Activated T-cell treated with anti-CD3 and anti-CD28 coated beads, Interleukin-2, amount 50 U/mL, for 1 hour (primary cell): ENCODE measurements at places on chromosomes 13 and 19.

DNA sequence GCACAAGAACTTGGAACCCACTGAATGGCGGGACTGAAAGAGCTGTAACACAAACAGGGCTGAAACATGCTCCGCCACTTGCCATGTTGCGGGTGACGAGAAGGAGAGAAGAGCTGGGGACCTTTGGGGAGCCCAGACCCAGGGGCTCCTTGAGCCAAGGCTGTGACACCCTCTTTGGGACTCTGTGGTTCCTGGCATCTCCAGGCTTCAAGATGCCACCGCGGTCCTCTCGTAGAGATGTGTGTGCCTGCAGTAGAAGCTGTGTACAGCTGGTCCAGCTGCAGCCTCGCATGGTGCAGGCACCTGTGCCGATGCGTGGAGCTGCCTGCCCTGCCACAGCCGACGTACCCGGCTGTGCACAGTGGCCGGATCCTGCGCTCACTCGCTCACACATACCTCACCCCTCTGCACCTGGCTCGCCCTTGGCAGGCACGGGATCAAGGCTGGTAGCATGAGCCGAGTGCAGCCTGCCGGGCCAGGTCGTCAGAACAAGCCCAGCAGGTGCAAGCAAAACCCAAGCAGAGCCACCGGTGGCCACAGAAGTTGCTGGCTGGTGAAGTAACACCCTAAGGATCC is 1385.8 kb downstream of the PCDH9 start:
- no peak for DNase-seq

GRCh38 chr19:19744641-19745040 is 11.7 kb upstream of the ZNF14 start:
- no peak for DNase-seq

GRCh38 chr19:55648585-55649267 is 714 bp downstream of the CCDC106 start:
- no peak for DNase-seq

DNA sequence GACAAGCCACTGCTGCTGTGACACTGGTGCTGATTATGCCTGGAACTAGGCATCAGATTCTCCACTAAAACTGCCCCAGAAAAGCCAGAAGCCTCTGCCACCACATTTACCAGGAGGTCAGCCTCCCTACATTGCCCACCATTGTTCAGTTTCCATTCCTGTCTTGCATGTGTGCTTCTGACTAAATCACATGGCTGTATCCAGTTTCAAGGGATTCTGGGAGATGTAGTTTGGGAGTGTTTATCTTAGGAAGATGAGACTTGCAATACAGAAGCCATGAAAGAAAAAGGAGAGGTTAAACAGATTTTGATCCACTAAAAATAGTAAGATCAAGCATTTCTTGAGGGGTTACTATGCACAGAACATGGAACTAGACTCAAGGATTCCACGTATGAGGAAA is 40.7 kb upstream of the SERPINE3 start:
- DNase-seq, result no peak

DNA sequence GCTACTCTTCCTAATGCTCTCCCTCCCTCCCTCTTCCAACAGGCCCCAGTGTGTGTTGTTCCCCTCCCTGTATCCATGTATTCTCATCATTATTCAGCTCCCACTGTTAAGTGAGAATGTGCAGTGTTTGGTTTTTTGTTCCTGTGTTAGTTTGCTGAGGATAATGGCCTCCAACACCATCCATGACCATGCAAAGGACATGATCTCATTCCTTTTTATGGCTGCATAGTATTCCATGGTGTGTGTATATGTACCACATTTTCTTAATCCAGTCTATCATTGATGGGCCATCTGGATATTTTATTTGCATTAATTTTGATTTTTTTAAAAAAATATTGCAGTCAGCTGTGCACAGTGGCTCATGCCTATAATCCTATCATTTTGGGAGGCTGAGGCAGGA is 15.8 kb upstream of the ZNRF4 start:
- DNase-seq, result no peak

GRCh38 chr19:13493516-13494310 is 12.6 kb downstream of the CACNA1A start:
- DNase-seq, result no peak

- DNase-seq, result no peak
These were observed 205.1 kb upstream of the STARD13 start for GRCh38 chr13:33490461-33491327.

- no peak for DNase-seq
These were observed 1418.4 kb downstream of the UQCRFS1 start for GRCh38 chr19:27794494-27795042.

DNA sequence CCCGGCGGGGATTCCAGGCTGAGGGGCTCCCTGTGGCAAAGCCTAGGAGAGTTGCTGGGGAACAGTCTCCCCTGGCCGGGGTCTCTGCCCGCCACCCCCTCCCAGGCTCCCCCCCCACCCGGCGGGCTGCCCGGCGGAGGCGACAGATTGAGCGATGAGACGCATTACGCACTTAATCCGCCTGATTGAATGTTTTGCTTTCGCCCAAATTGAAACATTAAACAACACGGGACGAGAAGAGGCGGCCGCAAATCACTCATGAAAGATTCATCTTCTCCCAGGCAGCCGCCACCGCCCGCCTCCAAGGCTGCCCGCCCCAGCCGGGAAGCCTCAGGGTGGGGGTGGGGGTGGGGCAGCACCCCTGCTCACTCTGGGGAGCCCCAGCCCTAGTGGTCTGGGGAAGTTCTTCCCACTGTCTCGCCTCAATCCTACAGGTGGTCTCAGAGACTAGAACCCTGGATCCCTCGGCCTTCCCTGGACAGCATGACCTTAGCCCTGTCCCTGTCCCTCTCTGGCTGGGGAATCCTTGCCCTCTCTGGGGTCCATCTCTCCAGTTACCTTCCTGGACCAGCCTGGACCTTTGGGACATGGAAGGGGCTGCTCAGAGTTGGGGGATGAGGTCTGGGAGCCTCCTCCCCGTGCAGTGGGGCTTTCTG is 7.6 kb upstream of the ERFL start:
- peak; percentile 50 for DNase-seq

- no peak for DNase-seq
These were observed 4.3 kb upstream of the SIX5 start for GRCh38 chr19:45773384-45773783.

GRCh38 chr19:4034048-4035017 is 26.8 kb downstream of the PIAS4 start:
- DNase-seq, result no peak

DNA sequence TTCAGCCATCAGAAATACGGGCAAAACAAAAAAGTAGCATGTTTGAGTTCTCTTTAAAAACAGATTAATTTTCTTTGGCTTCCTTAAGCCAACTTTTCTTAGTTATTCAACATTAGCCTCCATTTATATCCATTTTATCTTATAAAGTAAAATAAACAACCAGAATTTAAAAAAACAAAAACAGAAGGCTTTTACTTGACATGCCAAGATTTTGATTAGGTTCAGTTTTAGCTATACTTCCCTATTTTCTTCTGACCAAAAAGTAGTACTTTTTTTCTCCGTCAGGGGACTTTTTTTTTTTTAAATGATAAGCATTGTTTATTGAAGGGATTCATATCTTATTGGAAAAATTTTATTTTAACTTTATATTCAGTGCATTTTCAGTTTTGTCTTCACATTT is 18.1 kb downstream of the RNASEH2B start:
- no peak for DNase-seq

- DNase-seq, result no peak
These were observed 75.2 kb upstream of the UBL3 start for GRCh38 chr13:29925457-29926097.

- no peak for DNase-seq
These were observed 19.2 kb downstream of the RYR1 start for GRCh38 chr19:38452430-38453366.

DNA sequence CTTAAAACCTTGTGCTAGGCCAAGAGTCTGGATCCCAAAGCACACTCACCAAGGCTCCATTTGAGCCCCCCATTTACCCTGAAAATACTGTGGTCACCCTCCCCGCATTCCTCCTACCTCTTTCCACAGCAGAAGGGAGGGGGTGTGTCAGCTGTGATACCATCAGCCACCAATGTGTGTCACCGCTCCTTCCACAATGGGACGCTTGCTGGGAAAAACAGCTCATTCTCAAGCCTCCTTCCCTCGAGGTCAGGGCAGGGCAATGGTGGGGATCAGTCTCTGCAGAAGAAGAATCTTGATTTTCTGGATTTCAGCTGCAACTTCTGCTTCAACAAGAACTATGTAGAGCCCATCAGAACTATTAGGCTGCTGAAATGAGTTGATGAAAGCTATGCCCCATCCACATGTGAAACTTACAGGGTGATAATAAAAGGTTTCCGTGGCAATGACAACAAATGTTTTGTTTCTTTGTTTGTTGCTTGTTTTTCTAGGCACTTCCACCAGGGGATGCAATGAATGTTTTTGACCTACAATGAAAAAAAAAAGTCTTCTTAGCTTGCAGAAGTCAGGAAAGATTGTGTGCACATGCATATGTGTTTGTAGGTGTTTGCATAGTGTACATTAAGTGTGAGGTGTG is 26.4 kb upstream of the ZNF507 start:
- DNase-seq, result no peak

DNA sequence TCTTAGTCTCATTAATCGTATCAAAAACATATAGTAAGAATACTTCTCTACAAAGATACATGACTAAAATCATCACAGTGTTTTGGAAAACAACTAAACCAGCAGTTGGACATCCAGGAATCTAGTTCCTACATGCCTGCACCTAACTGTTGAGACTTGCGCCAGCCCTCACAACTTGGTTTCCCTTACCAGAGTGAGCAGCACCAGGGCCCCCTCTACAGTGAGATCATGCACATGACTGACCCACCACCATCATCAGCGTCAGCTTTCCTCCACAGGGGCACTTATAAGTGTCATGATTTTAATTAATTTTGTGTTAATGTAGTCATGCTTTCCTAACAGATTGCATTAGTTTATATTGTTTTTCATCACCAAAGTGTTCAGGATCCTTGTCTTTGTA is 1322.0 kb downstream of the EFNB2 start:
- DNase-seq, result no peak

DNA sequence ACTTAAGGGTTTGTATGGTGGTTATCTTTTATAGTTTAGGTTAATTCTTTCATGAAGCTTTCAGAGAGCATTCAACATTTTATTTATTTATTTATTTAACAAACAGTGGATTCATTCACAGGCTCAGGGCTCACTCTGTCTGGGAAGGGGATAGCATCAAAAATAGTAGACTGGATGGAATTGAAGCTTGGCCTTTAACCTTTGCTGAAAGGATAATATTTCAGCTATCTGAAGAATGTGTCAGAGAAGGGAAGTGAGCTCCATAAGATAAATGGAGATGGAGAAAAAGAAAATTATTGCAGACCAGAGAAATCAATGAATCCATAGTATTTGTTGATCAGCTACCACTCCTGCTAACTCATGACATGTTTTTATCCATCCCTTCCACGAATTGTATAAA is 305.6 kb downstream of the COG6 start:
- DNase-seq, result no peak

GRCh38 chr13:51704399-51705313 is 99.3 kb downstream of the DHRS12 start:
- no peak for DNase-seq

GRCh38 chr13:73880365-73880764 is 253.8 kb downstream of the KLF12 start:
- no peak for DNase-seq

DNA sequence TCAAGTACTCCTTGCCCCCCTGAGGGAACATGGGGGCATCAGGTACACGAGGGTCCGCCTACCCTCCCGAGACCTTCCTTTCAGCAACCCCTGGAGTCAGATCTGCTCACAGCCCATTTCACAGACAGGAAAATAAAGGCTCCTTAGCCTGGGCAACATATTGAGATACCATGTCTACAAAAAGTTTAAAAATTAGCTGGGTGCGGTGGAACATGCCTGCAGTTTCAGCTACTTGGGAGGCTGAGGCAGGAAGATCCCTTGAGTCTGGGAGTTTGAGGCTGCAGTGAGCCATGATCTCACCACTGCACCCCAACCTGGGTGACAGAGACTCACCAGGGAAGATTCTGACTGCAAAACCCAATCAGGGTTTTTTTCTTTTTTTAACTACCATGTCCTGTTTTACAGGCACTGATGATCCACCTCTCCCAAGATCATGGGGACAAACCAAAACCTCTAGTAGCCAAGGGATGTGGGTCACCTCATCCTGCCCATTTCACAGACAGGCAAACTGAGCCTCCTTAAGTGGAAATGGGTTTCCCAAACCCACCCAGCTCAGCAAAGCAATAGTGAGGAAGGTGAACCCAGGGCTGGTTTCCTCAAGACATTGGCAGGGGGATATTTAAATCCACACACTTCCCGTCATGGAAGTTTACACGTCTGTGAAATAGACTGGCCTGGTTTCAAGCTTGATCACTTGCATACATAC is 6.4 kb upstream of the CDKN2D start:
- no peak for DNase-seq

- DNase-seq, result no peak
These were observed 3.7 kb downstream of the TEX29 start for GRCh38 chr13:111323950-111324651.

DNA sequence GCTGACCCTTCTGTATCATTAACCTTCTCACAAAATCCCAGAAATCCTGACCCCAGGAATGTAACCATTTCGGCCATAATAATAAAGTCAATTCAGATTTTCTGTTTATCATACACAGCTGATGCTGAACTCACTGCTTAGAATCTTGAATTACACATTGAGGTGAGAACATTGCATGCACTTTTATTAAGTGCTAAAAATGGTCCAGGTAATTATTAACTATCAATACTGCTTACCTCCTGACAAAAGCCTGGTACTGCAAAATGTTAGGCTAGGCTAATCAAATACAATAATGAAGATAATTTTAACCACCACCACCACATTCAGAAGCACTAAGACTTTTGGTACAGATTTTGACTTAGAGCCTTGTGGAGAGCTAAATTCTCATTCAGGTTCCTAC is 36.1 kb downstream of the KLF12 start:
- DNase-seq, result no peak

- DNase-seq, result no peak
These were observed at the start of gene NLRP4 for GRCh38 chr19:55836340-55836739. Gene NLRP4, plus strand, starts transcription at chr19:55836540. Its CDS starts 15,541 bp downstream, at chr19:55852081.

DNA sequence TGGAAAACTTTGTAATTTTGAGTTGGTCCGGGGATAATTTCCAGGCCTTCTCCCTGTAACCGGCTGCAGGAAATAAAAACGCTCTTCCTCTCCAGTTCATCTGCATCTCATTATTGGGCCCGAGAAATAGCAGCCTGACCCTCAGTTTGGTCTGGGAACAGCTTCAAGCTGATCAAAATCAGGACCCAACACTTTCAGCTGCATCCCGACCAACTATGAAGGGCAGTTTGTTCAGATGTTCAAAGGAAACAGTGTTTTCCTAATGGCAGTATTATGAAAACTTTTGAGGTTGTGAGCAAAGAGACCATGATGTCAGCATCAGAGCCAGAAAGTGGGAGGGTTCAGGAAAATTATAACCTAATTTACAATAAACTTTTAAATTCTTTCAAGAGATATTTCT is 35.7 kb downstream of the STK24 start:
- no peak for DNase-seq

DNA sequence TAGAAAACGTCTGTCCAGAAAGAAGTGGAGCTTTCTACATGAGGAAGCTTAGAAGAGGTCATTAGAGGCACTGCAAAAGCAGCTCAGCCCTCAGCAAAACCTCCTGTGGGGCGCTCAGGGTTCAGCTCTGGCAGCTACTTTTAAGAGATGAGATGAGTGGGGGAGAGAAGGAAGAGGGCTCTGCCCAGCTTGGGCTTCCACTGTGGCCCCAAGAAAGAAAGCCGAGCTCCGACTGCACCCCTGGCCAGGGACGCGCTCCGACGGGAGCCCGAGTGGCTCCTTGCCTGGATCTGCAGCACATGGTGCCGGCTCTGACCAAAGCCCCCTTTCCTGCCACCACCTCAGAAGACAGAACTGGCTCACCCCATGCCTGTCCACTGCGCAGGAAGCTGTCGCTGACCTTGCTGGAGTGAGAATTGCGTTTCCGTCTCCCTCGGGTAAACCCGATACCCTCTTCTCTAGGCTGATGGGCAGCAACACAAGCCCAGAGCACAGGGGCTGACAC is 36.4 kb downstream of the NAXD start:
- no peak for DNase-seq
